Stimulated activated CD8-positive, alpha-beta memory T cell treated with anti-CD3 and anti-CD28 coated beads, Interleukin-4, amount 100 ng/mL, for 1 hour (primary cell): ENCODE measurements at places on chromosomes 5 and 9.

- DNase-seq, result no peak
These were observed 147.5 kb upstream of the PIK3R1 start for GRCh38 chr5:68067976-68068603.

DNA sequence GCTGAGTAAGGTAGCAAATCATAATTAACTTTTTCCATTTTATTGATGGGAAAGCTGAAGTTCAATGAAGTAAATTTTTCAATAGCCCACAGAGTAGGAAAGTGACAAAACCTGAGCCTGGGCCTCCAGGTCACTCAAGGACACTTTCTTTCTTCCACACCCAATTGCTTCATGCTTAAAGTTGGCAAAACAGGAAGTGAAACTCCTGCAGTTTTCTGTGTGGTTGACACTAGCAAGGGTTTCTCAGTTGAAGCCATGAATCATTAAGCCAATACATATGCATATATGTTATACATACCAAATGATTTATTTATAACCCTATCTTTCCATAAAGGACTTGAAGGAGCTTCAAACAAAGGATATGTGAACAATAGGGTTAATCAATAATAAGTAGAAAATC is 13.9 kb downstream of the TLR4 start:
- DNase-seq, result no peak

- no peak for DNase-seq
These were observed 59.4 kb upstream of the SIMC1 start for GRCh38 chr5:176178789-176179188.

GRCh38 chr5:161707382-161707781 is 21.9 kb downstream of the GABRA6 start:
- DNase-seq, result no peak

DNA sequence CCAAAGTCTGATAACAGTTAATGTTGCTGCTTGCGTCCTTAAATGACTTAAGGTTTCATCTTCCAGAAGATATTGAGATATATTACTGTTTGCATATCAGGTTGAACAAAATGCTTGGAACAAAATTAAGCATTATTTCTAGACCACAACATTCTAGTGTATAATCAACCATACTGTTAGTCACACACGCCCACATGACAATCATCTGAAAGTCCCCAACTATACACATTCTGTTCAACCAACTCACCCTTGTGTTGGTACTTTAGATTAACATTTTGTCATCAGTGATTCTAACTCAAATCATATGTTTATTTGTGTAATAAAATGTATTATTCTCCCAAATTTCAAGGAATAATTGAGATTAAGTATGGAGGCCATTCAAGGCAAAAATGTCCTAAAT is 47.3 kb downstream of the LURAP1L start:
- DNase-seq, result no peak

- no peak for DNase-seq
These were observed 8.1 kb downstream of the BASP1 start for GRCh38 chr5:17225520-17225919.

GRCh38 chr9:137429974-137430722 is 7.0 kb downstream of the NOXA1 start:
- no peak for DNase-seq

- no peak for DNase-seq
These were observed 172.1 kb upstream of the GAS1 start for GRCh38 chr9:87119328-87119881.
